Parietal lobe (tissue), 2 donors: ENCODE measurements at places on chromosomes 11 and 22. TPM values are rescaled to one million over a fixed set of nuclear protein-coding genes. Genes with fewer than 3 reads are reported as not detected.

The OR8D1 gene
- not detected for total RNA-seq

The RBX1 gene
- 62.6 TPM for total RNA-seq

The NUDT8 gene
- 4.4 TPM for total RNA-seq

The KDM4D gene
- total RNA-seq = 0.94 TPM

The CELSR1 gene
- 8.8 TPM for total RNA-seq

The ALG8 gene
- total RNA-seq = 33.8 TPM

The MS4A5 gene
- not detected for total RNA-seq

The C11orf42 gene
- total RNA-seq = not detected

The NFRKB gene
- 44.1 TPM for total RNA-seq

The B4GAT1 gene
- 60.4 TPM for total RNA-seq

The ART1 gene
- not detected for total RNA-seq

The TCN2 gene
- total RNA-seq = 16.0 TPM

The CCDC188 gene
- total RNA-seq = 1.3 TPM

The MAJIN gene
- not detected for total RNA-seq

The RCE1 gene
- total RNA-seq = 22.8 TPM

The OR8B12 gene
- not detected for total RNA-seq

The LRRC10B gene
- 2.5 TPM for total RNA-seq

The GALNT18 gene
- total RNA-seq = 22.8 TPM

The CABP4 gene
- not detected for total RNA-seq

The KCTD14 gene
- total RNA-seq = 1.3 TPM

The PRG3 gene
- not detected for total RNA-seq

The ZNF74 gene
- total RNA-seq = 58.5 TPM

The OR52I2 gene
- not detected for total RNA-seq

The GDPD4 gene
- not detected for total RNA-seq
